Adrenal gland (tissue), 19 donors: ENCODE measurements at places on chromosomes 1 and 21. TPM values are rescaled to one million over a fixed set of nuclear protein-coding genes. Genes with fewer than 3 reads are reported as not detected.
A peak's percentile ranks its signal among the peaks of the same experiment; 100 is the strongest.

The ZNF593OS gene
- total RNA-seq = not detected

The SPRR2A gene
- total RNA-seq = not detected

The GJA8 gene
- not detected for total RNA-seq

DNA sequence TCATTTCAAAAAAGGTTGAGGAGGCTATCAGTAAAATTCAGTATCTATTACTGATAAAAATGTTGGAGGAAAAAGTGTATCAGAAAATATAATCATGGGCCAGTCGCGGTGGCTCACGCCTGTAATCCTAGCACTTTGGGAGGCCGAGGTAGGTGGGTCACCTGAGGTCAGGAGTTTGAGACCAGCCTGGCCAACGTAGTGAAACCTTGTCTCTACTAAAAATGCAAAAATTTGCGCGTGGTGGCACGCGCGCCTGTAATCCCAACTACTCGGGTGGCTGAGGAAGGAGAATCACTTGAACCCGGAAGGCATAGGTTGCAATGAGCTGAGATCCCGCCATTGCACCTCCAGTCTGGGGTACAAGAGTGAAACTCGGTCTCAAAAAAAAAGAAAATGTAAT lies 5.3 kb upstream of the ATP1A4 start:
- no peak for DNase-seq

DNA sequence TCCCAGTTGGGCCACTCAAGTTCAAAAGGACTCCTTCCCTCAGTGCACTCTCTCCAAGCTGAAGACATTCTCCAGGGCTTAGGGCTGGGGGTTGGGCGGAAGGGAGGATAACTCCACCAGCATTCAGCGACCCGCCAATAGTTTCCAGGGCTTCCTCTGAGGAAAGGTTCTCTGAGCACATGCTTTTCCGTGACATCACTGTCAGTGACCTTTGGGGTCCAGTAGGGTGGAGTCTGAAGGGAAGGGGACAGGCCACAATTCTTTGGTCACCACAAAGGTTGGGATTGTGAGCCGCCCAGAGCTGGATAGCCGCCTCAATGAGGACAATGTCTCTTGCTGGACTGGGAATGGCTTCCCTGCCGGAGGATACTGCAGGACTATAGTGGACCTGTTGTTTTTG lies 22.8 kb upstream of the RXRG start:
- DNase-seq = no peak

- no peak for DNase-seq
These were observed 14.9 kb downstream of the PLEKHA6 start for GRCh38 chr1:204344665-204345355.

- no peak for DNase-seq
These were observed 6.9 kb upstream of the RAB7B start for GRCh38 chr1:206010060-206010459.

DNA sequence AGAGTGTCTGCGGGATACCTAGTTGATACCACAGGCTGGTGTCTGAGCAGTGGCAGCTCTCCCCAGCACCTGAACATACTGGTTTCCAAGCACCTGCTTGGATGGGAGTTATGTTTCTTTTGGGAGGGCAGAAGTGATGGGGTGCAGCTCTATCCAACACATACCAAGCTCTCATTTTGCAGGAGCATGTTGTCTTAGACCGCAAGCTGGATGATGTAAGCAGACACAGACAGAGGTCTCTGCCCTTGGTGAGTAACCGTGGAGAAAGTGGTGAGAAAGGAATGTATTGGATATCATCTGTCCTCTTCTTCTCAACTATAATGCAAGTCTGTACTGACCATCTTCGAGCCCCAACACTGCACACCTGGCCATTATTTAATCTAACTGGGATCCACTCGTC lies 37.4 kb downstream of the ZNF496 start:
- DNase-seq = no peak

DNA sequence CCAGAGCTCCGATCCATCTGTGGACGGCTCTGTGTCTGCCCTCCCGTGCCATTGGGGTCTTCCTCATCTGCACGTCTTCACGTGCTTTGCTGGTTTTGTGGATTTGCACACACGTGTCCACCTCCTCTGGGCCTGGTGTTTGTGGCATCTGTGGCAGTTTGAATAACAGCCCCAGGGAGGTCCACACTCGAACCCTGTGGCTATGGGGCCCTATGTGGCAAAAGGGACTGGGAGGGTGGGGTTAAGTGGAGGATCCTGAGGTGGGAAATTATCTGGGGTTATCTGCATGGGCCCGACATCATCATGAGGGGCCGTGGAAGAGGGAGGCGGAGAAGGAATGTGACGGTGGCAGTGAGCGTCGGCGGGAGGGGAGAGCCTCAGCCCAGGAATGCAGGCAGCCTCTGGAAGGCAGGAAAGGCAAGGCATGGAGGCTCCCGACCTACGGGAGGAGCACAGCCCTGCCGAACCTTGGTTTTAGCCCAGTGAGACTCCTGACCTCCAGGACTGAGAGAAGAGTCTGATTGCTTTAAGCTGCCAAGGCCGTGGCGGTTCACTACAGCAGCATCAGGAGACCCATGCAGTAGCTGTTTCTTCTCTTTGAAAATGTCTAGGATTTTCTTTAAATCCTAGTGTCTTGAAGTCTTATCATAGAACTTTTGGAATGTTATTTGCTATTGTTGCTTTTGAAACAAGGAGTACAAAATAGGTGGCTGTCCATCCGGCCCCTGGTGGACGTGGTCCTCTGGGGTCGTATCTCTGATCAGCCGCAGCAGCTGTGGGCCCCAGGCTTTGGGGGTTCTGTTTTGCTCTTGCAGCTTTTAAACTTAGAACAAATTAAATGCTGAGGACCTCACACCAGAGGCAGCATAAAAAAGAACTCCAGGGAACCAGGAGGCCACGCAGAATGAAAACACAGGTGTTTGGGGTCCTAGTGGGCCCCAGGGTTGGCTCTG lies 40.0 kb upstream of the LRRC3 start:
- DNase-seq = no peak

DNA sequence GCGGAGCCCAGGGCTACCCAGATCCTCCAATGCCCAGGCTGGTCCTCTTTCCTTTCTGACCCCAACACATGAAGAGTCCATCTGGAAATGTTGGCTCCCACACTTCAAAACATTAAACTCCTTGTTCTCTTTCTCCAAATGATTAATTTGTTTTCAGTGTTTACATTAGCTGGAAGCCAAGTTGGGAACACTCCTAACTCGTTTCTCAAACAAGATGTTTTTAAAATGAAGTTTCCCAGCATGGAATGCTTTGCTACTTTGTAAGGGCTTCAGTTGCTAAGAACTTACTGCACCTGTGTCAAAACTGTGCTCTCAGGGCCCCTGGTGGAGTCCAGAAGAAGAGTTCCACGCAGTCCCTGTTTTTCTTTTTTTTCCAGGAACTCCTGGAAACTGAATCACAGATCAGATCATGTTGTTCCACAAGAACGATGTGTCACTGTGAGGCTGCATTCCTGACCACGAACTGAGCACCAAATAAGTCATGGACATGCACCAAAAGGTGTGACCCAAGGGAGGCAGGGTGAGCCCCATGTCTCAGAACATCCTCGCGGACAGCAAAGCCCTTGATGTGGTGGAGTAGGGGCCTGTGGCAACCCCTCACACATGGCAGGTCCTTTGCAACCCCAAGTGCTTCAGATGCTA lies 257.3 kb downstream of the KCNJ6 start:
- peak; percentile 72 for DNase-seq
